ENCODE measurements at places on chromosomes 3 and 15.

DNA sequence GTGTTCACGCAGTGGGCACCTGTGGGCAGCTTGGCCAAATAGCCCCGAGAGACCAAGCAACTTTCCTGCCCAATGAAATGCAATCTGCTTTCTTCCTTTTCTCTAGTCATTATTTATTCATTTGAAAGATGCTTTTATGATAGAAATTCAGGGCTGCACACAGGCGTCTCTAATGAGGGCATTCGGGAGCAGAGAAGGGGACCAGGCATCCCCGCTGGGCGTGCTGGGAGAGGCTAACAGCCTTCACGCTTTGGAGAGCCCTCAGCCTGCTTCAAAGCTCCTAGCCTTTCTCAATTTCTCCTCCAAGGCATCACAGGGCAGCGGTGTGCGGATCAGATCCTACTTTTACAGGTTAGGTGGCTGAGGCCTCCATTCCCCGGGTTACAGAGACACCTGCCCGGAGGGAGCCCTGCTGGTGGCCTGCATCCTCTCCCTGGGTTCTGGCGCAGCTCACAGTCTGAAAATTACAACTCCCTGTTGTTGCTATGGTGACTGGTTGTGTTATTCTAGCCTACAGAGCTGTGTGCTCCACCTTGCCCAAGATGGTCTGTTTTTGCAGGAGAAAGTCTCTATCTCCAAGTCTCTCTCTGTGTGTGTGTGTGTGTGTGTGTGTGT, 21.8 kb upstream of the KLF13 start:
- peak; percentile 64 for DNase-seq

GRCh38 chr3:21421096-21421495, 329.9 kb downstream of the ZNF385D start:
- no peak for DNase-seq

DNA sequence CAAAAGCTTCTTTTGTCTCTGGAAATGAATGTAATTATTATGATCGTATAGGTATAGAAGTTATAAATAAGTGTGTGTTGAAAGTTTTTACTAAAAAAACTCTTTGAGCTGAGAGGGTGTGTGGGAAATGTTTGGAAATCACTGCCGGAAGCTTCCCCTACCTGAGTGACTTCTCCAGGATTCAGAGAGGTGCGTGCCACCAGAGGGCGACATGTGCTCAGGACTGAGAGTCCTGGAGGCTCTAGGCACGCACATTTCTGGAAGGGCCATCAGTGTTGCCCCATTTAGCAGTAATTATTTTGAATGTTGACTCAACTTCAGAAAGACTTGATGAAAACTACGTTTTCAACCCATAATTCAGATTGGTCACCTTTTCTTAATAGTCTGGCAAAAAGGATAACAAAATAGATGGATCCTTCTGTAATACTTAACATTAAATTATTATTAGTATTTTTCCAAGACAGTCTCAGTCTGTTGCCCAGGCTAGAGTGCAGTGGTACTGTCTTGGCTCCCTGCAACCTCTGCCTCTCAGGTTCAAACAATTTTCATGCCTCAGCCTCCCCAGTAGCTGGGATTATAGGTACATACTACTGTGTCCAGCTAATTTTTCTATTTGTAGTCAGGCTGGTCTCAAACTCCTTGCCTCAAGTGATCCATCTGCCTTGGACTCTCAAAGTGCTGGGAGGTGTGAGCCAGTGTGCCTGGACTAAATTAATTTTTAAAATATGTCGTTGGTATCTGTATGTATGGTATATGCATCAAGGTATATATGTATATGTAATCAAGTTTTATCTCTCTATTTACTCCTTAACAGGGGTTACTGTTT, 34.5 kb downstream of the GPR171 start:
- peak; percentile 89 for DNase-seq

DNA sequence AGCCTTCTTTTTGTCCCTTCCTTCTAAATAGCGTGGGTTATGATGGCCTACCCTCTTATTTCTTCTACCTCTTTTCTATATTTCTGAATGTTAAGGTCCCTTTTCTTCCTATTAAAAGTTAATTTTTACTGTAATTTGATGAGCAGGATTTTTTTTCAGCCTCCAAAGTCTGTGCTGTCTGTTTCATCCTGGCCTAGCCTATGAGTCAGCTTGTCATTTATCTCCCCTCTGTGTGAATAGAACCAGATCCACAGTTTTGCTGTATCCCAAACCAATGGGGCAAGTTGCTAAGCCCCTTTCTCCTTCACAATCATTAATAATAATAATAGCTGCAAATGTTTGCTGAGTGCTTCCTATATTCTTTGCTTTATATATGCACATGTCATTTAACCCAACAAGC, 18.1 kb upstream of the C3orf38 start:
- DNase-seq, result no peak

GRCh38 chr15:95615436-95615835, 715.1 kb upstream of the NR2F2 start:
- no peak for DNase-seq

- no peak for DNase-seq
Observed at GRCh38 chr3:101081446-101081845, 88.2 kb upstream of the ABI3BP start.

GRCh38 chr3:168250415-168250861, 154.7 kb upstream of the GOLIM4 start:
- DNase-seq, result no peak

DNA sequence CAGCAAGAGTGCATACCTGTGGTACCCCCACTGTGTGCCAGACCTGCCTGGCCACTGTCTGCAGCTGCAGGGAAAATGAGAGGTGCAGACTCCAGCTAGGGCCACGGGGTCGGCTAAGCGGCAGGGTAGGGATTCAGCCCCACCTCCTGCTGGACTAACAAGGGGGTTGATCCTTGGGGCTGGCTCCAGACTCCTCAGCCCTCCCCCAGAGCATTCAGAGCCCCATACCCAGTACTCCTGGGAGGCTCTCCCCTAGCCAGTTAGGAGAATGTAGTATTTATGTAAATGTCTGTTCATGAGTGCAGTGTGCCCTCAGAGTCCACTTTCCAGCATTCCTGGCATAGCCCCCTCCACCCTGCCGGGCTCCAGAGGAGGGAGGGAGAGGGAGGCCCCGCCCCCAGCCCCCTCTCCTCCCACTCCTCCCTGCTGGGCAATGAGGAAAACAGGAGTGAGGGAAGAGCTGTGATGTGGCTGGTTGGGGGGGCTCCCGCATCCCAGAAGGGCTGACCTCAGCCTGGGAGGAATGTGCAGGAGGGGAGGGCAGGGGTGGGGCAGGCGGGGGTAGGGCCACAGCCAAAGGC, 4.5 kb upstream of the SEMA3B start:
- DNase-seq, result peak; percentile 87

DNA sequence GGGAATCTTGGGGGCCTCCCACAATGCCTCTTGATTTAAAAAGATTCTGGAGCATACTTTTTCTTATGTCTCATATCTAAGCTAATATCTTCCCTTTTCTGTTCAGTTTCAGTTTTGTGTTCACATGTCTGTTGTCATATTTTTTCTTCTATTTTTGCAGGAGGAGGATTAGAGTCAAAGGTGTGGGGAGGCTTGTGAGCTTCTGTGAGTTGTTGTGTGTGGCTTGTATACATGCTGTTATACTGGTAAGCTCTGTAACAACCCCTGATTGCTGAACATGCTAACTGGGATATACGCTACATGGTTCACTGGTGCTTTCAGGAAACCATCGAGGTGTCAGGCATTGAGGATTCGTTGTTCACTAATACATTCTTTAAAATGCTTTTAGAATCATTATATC, 83.5 kb downstream of the SLC25A26 start:
- no peak for DNase-seq

DNA sequence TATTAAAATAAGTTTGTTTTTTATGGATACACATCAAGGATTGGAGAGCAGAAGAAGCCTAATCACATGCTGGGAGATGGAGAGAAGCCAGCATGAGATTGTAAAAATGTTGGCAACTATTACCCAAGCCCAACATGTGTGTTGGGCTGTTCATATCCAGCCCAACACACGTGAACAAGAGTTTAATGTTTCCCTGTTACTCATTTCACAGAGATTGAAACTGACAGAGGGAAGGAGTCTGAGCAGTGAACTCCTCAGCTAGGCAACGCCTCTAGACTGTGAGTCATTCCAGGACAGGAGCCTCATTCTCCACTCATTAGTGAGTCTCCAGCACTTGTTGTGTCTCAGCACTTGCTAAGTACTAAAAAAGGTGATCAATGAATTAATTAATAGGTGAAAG, 43.2 kb upstream of the CMSS1 start:
- DNase-seq, result no peak
